ENCODE measurements at places on chromosomes 1 and 21. TPM values are rescaled to one million over a fixed set of nuclear protein-coding genes. Genes with fewer than 3 reads are reported as not detected.

WDR64 gene
- 0.17 TPM for total RNA-seq

LCA5L gene
- total RNA-seq = 1.7 TPM

FCRLA gene
- total RNA-seq = 0.17 TPM

ASAP3 gene
- total RNA-seq = 25.5 TPM

PDC gene
- not detected for total RNA-seq

GPR153 gene
- 2.8 TPM for total RNA-seq

C4BPA gene
- under 0.01 TPM for total RNA-seq

SPRR1A gene
- not detected for total RNA-seq

ITSN1 gene
- 94.0 TPM for total RNA-seq

PGLYRP4 gene
- total RNA-seq = not detected

SHISA4 gene
- 15.7 TPM for total RNA-seq

CTSE gene
- not detected for total RNA-seq

GBP3 gene
- total RNA-seq = 33.6 TPM

LCE3C gene
- not detected for total RNA-seq

GLMN gene
- 9.9 TPM for total RNA-seq

THAP3 gene
- total RNA-seq = 23.5 TPM

LACTBL1 gene
- total RNA-seq = not detected

FAM3B gene
- total RNA-seq = not detected

VANGL2 gene
- 0.05 TPM for total RNA-seq

HSD3B2 gene
- not detected for total RNA-seq

RHCE gene
- 0.93 TPM for total RNA-seq

IFNLR1 gene
- total RNA-seq = 0.05 TPM

CCDC190 gene
- total RNA-seq = not detected

TINAGL1 gene
- 719 TPM for total RNA-seq

KIAA0319L gene
- total RNA-seq = 80.5 TPM

KRTAP19-1 gene
- total RNA-seq = not detected

SLAMF1 gene
- total RNA-seq = not detected

ASPM gene
- 12.3 TPM for total RNA-seq

DIO1 gene
- not detected for total RNA-seq

PRKAA2 gene
- total RNA-seq = 3.2 TPM

RRP15 gene
- 7.8 TPM for total RNA-seq

CRYBG2 gene
- total RNA-seq = not detected

ANKRD35 gene
- 0.17 TPM for total RNA-seq

CRP gene
- total RNA-seq = not detected

CLCA2 gene
- not detected for total RNA-seq

SLAMF9 gene
- total RNA-seq = not detected

S100A8 gene
- total RNA-seq = not detected

TRMT13 gene
- 8.0 TPM for total RNA-seq

CELA3A gene
- not detected for total RNA-seq

SPATC1L gene
- 6.1 TPM for total RNA-seq

GUCA2B gene
- not detected for total RNA-seq

S100B gene
- total RNA-seq = not detected

KCNT2 gene
- total RNA-seq = 0.17 TPM

SPRR2D gene
- total RNA-seq = not detected

FCAMR gene
- not detected for total RNA-seq

RGS8 gene
- not detected for total RNA-seq

PTGER3 gene
- not detected for total RNA-seq

ESRRG gene
- not detected for total RNA-seq

SELENBP1 gene
- 5.3 TPM for total RNA-seq

MIXL1 gene
- total RNA-seq = 0.05 TPM

TFF2 gene
- not detected for total RNA-seq

ZBTB37 gene
- 6.0 TPM for total RNA-seq

RNF207 gene
- 37.6 TPM for total RNA-seq

TRIM62 gene
- total RNA-seq = 2.6 TPM

TBX15 gene
- not detected for total RNA-seq

PTGFR gene
- total RNA-seq = 0.34 TPM

ARHGEF16 gene
- 0.51 TPM for total RNA-seq

APCS gene
- total RNA-seq = not detected

XPR1 gene
- 26.0 TPM for total RNA-seq
